ENCODE measurements at places on chromosomes 7 and 10.

GRCh38 chr10:65611592-65611991 lies 1314.2 kb upstream of the LRRTM3 start:
- DNase-seq: no peak

- no peak for DNase-seq
These were observed 111.1 kb upstream of the AFAP1L2 start for GRCh38 chr10:114515298-114515914.

DNA sequence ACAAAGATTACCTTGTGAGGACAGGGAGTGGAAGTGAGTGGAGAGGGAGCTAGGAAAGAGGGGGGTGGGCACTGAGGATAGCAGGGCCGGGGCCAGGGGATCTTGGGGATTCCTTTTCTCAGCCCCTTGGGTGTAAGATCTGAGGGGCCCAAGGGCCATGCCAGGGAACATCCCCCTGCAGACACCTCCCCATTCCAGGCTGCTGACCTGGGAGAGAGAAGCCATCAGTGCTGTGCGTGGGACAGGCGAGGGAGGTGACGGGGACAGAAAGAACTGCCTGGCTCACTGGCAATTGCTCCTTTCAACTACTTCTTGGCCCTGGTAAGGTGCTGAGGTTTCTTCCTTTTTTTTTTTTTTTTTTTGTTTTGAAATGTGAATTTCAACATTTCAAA lies 12.0 kb upstream of the BTBD16 start:
- no peak for DNase-seq

DNA sequence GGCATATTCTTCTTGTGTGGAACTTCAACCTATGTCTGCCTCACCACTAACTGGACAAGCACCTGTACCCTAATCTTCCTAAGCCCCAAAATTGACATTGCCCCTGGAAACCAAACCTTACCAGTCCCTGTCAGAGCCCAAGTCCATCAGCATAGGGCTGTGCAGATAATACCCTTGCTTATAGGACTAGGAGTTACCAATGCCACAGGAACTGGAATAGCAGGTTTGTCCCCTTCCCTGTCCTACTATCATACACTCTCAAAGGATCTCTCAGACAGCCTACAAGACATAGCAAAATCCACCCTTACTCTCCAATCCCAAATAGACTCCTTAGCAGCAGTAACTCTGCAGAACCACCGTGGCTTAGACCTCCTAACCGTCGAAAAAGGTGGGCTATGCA lies 19.8 kb downstream of the ZNF107 start:
- no peak for DNase-seq

GRCh38 chr7:93350338-93350737 lies 118.2 kb downstream of the VPS50 start:
- no peak for DNase-seq

- no peak for DNase-seq
These were observed 464 bp downstream of the DENND2A start for GRCh38 chr7:140640060-140640637.

DNA sequence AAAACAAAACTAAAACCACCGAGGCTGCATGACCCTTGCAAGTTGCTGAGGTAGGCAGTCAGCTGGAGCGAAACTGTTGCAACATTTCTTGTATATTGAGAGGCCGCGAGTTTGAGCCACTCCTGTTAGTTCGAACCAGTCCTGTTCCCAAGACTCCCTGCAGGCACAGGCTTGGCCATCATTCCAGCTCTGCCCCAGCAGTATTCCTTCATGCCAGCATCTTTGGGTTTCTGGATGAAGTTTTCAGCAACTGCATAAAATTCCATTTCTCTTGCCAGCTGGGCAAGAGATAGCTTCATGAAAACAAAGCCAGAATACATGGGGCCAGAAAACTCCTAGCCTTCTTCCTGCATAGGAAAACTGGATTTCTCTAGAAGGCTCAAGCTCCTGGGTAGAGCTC lies 207.6 kb downstream of the FRMD4A start:
- no peak for DNase-seq
